ENCODE measurements at places on chromosomes 2 and 18.

DNA sequence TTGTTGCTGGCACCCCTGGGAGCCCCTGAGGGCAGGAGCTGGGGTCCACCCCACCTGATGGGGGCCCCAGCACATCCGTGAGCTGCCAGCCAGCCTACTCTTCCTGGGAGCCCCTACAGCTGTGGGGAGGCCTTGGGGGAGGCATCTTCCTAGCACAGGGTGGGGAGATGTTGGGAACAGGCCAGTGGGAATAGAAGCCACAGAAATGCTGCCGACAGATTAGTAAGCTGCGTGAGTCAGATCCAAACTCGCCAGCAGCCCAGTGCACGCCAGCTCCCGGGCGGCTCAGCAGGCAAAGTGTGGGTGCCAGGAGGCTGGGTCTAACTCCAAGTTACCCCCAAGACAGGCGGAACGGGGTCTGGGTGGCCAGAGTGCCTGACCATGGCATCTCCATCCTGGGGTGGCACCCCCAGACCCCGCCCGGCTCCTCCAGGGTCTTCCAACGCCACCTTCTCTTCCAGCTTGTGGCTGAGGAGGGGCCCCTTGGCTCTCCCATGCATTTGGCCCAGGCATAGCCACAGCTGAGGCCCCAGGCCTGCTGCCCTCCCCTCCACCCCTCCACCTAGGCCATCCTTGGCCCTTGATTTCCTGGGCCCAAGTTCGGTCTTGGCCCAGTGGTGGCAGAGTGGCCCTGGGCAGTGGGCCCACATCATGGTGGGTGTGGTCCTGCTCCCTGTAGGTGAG lies 15.3 kb downstream of the CROCC2 start:
- DNase-seq = no peak

GRCh38 chr18:40367576-40367975 lies 1587.5 kb upstream of the PIK3C3 start:
- DNase-seq = no peak

- DNase-seq = no peak
These were observed 119.2 kb upstream of the STK17B start for GRCh38 chr2:196290569-196290968.

GRCh38 chr2:74474899-74475298 lies 2.4 kb upstream of the MRPL53 start:
- DNase-seq = no peak

GRCh38 chr2:239499726-239500573 lies 99.1 kb upstream of the HDAC4 start:
- DNase-seq = no peak

DNA sequence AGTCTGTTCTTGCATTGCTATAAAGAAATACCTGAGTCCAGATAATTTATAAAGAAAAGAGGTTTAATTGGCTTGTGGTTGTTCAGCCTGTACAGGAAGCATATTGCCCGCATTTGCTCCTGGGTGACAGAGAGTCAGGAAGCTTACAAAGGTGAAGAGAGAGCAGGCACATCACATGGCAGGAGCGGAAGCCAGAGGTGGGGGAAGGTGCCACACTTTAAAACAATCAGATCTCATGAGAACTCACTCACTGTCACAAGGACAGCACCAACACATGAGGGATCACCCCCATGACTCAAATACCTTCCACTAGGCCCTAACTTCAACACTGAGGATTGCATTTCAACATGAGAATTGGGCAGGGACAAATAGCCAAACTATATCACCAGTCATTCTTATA lies 124.8 kb upstream of the COL5A2 start:
- no peak for DNase-seq

DNA sequence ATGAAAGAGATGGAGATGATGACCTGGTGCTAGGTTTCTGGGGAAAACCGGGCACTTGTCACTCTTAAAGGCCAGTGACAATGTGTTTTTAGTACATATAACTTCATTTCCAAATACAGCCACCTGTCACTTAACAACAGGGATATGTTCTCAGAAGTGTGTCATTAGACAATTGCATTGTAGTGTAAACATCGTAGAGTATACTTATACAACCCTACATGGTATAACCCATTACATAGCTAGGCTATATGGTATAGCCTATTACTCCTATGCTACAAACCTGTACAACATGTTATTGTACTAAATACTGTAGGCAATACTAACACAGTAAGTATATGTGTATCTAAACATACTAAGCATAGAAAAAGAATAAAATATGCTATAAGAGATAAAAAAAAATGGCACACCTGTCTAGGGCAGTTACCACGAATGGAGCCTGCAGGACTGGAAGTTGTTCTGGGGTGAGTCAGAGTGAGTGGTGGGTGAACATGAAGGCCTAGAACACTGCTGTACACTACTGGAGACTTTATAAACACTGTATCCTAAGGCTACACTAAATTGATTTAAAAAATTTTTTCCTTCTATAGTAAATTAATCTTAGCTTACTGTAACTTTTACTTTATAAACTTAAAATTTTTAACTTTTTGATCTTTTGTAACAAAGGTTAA lies 123.2 kb downstream of the THADA start:
- DNase-seq = no peak

- DNase-seq = peak; percentile 90
These were observed 171.7 kb upstream of the SOX11 start for GRCh38 chr2:5520463-5520972.

DNA sequence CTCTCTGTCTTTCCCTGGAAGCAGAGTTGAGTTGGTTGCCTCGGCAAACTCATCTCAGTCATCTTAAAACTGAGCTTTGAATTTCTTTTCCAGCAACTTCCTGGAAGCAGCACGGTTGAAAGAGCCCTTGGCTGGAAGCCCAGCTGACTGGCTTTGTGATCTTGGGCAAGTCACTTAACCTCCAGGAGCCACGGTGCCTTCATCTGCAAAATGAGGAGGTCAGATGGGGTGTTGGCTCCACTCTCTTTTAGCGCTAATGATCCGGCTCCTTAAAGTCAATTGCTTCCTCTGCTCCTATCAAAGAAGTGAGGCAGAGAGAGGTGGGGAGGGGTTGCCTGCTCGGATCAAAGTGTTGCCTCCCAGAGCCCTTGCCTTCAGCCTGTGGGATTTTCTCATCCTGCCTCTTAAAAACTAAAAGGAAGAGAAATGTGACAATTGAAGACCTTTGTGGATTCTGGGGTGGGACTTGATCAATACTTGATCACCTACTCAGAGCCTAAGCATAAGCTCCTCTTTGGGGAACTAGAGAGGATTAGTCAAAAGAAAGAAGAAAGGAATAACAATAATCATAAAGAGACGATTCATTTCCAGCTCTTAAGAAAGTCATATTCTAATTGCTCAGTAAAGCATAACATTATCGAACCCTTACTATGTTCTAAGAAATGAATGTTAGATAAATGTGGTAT lies 86.6 kb downstream of the MYCN start:
- no peak for DNase-seq

GRCh38 chr2:21356086-21356856 lies 232.5 kb downstream of the TDRD15 start:
- no peak for DNase-seq

DNA sequence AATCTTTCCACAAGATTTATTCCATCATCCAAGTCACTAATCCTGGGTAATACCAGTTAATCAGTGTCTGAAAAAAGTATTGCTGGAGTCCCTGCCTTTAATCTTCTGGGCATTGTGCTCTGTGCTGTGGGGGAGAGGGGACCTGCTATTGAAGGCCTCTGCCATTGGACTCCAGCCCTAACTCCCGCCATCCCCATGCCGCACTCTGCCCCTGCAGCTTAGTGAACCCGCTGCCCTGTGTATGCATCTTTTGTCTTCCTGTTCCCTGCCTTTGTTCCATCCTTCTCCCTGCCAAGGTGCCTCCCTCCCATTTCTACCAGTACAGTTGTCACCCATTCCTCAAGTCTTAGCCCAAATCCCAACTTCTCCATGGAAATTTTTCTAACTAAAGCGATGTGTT lies 113.8 kb upstream of the EPAS1 start:
- no peak for DNase-seq

- DNase-seq = peak; percentile 85
These were observed 116.5 kb upstream of the FOSL2 start for GRCh38 chr2:28276076-28276618.

- DNase-seq = no peak
These were observed 649.4 kb downstream of the TDRD15 start for GRCh38 chr2:21773168-21773567.

DNA sequence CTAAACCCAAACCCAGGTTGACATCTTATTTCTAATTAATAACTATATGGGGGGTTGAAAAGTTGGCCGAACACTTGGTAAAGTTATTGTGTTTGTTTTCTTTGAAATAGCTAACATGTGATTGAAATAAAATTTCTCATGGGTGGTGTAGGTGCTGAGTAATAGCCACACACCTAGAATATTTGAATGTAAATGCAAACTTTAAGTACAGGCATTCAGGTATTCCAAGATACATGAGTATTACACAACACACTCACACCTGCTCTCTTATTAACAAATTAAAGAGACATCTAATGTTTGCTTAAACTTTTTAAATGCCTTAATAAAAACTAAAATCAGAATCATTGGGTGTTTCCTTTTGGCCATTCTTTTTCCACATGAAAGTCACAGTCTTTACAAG lies 165.5 kb downstream of the EHBP1 start:
- no peak for DNase-seq

DNA sequence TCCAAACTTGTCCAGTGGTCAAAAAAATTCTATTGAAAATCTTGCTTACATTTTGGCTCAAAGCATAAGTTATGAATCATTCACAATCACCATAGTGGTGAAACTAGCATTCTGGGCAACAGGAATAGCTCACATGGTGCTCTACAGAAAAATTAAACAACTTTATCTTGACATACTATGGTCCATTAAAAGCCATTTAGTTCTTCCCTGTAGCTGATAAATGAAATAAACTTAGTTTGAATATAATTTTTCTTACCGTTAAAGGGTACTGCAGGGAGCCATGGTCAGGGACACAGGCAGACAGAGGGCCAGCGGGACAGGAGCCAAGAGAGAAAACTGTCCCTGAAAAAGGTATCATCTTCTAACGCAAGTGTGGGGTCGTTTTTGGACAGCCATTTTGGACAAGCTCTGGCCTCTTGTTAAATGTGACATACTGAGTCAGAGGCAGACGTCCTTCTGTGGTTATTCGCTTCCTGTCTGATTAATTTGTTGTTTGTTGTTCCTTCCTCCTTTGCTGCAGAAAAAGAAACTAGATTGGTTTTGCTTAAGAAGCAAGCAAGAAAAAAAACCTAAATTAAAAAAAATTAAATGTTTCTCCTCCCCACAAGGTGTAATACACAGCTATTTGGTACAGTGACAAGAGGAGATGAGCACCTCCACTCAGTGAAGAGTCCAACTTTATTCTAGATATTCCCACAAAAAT lies at the start of gene WIPF1:
WIPF1 (minus strand) TSS at position 460 of the 703 bp plus-strand sequence. CDS start 12,231 bp downstream, outside the sequence.
- DNase-seq = no peak

GRCh38 chr2:31475692-31476091 lies 61.1 kb upstream of the XDH start:
- peak; percentile 8 for DNase-seq

GRCh38 chr18:50456285-50456684 lies 81.4 kb downstream of the SKA1 start:
- no peak for DNase-seq

GRCh38 chr2:64374686-64375085 lies 79.3 kb upstream of the LGALSL start:
- no peak for DNase-seq

- no peak for DNase-seq
These were observed 74.8 kb upstream of the SOX11 start for GRCh38 chr2:5617358-5617757.

- DNase-seq = no peak
These were observed 53.5 kb upstream of the CAPN13 start for GRCh38 chr2:30860726-30861125.

DNA sequence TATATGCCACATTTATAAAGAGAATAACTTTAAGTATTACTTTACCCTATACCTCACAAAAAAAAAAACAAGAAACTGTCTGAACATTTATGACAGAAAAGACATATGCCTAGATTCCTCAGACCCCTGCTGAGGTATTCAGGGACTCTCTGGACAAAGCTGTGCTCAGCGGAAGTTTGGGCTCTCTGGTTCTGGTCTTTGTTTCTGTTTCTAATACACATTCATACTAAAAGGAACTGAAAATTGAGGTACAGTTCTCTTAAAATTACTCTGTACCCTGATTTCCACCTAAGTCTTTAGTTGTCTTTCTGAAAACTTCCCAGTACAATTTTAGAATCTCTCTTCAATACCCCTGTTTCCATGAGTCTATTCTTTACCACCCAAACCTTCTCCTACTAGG lies 160.3 kb downstream of the IKZF2 start:
- DNase-seq = no peak

DNA sequence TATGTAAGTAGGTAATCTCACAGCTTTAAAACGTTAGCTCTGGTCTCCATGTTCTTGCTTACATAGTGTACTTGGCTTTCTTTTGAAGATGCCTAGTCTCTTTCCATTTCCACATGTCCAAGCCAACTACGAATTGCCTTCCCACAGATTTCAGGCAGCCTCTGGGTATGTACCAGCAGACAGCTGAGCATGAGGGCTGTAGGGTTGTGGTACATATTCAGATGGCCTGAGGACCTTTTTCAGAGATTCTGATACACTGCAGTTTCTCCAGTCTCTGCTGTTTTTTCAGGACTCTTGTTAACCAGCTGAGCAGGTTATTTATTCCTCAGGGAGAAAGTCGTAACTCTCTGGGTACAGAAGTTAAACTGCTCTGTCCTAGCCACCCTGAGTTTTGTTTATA lies 3.1 kb upstream of the KCNJ13 start:
- no peak for DNase-seq

DNA sequence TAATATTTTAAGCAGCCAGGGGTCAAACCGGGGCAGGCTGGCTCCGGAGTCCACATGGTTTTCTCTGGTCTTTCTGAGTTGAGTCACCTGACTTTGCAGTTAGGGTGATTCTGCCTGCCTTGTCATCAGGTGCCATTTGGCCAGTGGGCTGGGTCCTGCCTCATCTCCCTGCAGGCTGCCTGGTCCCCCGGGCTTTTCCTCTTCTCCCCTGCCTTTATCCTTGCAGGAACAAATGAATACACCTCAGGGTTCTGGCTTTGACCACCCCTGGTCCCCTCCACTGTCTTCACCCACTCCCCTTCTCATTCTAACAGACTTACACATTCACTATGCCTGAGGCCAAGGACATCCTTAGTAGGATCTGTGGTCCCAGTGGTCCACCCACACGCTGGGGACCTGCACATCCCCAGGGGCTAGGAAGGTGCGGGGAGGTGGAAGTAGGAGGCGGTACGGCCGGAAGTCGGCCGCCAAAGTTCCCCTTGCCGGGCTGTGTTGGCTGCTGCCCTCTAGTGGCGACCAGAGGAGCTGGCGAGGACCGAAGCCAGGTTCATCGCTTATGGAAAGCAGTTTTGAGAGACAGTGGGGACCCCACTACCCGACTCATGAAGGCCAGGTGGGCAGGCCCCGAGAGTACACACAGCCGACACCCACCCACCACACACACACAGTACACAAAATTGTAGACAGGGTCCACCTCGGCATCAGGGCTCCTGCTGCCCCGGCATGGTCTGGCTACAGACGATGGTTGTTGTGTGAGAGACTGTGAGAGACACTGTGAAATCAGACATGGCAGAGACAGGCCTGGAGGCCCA lies 6.3 kb upstream of the TEX261 start:
- DNase-seq = peak; percentile 57

- DNase-seq = no peak
These were observed 254.9 kb upstream of the HS6ST1 start for GRCh38 chr2:128573531-128573930.

Data from COLO829 (cell line).